ENCODE measurements at places on chromosomes 5 and 9.

DNA sequence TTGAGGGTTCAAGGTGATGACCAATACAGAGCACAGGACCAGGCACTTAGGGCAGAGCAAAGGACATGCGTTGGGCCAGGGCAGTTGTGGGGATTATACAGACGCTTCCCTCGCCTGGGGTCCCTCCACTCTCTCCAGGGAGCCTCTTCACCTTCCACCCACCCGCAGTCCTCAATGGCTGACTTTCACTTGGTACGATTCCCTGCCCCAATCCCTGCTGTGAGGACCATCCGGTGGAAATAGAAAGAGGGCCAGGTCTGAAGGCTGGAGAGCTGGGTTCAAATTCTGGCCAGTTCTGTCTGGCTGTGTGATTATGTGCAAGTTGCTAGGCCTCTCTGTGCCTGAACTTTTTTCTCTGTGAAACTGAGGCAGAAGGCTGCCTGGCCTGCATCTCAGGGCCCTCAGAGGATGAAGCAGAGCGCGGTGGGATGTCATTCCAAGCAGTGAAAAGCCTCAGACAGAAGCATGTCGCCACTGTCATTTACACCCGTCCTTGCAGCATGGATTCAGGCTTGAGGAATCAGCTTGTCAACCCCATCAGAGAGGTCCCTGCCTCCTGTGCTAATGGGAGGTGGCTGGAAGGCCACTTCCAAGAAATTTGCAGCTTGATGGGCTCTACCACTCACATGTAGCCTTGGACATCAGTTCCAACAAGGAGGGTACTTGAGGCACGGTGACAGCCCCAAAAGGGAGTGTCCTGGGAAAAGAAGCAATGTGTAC, 206.6 kb upstream of the IER5L start:
- no peak for DNase-seq

GRCh38 chr5:145743396-145744061, 91.6 kb downstream of the PRELID2 start:
- no peak for DNase-seq

- peak; percentile 8 for DNase-seq
Observed at GRCh38 chr5:61333321-61333953, 1.4 kb downstream of the ZSWIM6 start.

- DNase-seq = peak; percentile 69
Observed at GRCh38 chr9:126398403-126399058, 71.9 kb downstream of the MVB12B start.

- no peak for DNase-seq
Observed at GRCh38 chr5:98938464-98938863, 9.7 kb upstream of the CHD1 start.

- DNase-seq = no peak
Observed at GRCh38 chr9:93266521-93267001, 82.6 kb downstream of the WNK2 start.

DNA sequence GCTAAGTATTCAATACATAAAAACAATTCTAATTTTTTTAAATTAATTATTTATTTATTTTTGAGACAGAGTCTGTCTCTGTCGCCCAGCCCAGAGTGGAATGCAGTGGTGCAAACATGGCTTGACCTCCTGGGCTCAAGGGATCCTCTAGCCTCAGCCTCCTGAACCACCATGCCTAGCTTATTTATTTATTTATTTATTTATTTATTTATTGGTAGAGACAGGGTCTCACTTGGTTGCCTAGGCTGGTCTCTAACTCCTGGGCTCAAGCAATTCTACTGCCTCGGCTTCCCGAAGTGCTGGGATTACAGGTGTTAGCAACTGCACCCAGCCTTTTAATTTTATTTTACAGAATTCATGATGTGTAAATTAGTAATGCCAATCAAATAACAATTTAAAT, 33.7 kb upstream of the ZFYVE16 start:
- no peak for DNase-seq

DNA sequence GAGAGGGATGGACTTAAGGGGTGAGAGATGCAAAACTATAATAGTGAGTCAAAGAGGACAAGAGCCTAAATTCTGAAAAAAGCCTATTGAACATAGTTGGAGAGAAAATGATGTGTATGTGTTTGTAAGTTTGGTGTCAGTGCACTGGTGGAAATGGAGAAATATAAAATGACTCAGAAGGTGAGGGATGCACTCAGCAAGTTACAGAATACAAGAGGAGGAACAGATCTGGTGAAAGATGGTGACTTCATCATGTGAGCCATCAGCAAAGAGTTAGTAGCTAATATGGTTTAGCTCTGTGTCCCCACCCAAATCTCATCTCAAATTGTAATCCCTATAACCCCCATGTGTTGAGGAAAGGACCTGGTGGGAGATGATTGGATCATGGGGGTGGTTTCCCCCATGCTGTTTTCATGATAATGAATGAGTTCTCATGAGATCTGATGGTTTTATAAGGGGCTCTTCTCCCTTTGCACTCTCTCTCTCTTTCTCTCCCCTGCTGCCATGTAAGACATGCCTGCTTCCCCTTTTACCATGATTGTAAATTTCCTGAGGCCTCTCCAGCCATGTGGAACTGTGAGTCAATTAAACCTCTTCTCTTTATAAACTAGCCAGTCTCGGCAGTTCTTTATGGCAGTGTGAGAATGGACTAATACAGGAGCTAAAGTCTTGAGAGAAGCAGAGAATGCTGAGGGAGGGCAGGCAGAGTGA, 30.4 kb upstream of the FYB1 start:
- DNase-seq = no peak

DNA sequence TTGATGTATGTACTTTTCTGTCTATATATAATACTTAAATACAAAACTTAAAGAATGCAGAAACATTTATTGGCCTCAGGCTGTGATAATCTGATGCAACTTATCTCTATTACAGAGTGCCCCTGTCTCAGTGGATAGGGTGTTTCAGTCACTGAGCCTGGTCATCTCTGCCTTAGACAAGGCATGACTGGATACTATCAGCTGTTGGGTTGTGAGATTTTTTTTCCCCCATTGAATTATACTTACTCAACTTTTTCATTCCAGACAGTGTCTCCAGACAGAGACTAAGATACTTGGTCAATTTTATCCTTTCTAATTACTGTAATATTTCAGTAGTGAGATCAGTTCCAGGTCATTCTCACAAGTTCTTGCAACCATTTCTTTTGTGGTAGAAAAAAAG, 26.7 kb downstream of the XRCC4 start:
- no peak for DNase-seq

- no peak for DNase-seq
Observed at GRCh38 chr5:55917402-55918086, 66.4 kb downstream of the IL31RA start.

DNA sequence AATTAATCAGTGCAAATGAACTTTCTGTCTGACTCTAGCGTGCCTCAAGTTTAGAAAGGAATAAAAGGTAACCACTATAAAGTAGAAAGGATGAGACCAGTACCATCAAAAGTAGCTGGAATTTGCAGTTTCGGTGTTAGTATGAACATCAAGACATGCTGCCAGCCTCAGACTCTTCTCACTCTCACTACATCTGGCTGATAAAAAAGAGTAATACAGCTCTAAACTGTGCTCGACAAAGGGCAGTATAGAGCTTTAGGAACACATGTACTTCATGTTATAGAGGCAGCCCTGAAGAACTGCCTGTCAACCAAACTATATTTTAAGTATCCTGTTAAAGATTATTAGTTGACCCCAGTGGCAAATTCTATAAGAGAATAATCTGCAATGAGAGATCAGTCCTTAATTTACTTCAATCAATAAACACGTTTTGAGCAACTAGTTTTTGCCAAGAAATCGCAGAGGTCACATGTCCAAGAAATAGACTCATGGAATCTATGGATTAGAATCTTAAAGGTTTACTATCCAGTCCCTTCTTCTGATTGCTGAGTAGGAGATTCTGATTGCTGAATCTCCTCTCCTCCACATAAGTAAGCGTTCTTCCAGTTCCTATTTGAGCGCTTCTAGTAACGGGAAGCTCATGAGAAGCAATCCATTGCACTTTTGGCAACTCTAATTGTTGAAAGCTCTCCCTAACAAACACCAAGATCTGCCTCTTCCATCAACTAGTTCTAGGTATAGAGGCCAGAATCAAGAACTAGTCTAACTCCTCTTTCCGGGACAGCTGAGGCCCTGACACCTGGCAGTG, 941 bp downstream of the XPA start:
- no peak for DNase-seq

DNA sequence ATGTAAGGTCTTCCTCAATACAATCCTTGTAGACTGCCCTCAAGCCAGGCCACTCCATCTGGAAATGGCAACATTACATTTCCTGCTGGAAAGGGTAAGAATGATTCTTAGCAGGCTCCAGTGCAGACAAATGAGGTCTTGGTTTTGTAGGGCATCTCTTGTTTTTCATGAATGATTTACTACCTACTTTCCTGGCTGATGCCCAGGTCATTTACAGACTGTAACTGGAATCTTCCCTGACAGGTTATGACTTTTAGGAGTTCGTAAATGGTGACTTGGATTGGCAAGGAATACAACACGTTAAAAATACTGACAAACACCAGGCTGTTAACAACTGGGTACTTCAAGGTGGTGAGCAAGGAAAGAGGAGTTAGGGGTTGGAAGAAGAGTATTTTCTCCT, 510.5 kb upstream of the TNC start:
- no peak for DNase-seq

DNA sequence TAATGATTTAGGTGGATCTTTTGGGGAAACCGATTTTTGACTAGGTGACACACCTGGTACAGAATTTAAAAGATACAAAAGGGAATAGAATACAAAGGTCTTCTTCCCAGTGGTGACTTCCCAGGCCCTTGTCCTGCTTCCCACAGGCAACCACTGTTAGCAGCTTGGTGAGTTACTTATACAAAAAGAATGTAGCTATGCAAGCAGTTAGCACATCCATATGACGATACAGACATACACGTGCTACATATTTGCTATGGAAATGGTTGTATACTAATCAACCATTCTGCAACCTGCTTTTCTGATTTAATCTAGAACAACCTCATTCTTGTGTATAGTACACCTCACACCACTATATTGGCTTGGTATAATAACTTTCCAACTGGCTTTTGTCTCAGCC, 51.0 kb downstream of the OTULIN start:
- DNase-seq = no peak

DNA sequence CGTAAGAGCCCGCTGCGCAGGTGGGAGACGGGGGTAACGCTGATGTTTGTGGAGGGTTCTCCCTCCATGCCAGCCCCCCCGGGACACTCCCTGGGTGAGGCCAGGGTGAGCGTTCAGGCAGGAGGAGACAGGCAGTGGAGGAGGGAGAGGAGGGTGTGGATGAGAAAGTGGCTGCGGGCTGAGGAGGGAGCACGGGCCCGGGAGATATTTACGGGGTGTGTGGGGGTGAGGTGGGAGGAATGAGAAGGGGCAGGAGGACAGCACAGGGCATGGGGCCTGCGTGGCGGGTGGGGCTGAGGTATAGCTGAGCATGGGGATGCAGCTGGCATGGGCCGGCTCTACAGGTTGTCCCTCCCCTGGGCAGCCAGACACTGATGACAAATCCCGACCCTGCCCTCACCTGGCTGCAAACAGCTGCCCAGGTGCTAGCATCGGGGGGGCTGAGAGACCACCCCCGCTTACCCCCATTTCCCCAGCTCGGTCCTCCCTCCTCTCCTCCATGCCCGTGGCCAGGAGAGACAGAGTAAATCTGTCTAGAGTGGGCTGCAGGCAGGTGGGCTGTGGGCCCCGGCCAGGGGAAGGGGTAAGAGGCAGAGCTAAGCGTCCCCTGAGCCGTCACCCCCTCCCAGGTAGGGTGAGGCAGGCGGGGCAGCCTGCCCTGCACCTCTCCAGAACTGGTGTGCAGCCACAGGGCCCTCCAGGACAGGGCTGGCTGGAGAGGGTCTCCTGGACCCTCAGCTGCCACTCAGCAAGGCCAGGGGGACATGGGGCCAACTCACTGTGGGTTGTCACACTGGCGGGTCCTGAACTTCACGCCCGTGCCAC, 79.2 kb downstream of the ZNF354C start:
- no peak for DNase-seq

- DNase-seq = no peak
Observed at GRCh38 chr9:515665-516064, 301.0 kb downstream of the DOCK8 start.

DNA sequence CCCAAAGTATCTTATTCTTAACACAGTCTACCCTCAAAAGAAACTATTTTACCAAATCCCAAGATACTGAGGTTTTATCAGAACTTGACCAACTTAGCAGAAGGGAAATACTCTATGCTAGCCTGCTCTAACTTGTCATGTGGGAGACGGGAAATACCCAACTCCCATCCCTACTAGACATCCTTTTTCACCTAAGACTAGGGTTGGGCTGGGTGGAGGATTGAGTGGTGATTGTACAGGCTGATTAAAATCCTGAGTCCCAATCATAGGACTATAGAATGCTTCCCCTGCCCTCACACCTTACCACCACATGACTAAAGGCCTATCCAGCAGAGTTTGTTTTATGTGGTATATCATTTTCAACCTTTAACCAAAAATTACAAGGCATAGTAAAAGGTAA, 786.5 kb downstream of the TAF11L14 start:
- DNase-seq = no peak

DNA sequence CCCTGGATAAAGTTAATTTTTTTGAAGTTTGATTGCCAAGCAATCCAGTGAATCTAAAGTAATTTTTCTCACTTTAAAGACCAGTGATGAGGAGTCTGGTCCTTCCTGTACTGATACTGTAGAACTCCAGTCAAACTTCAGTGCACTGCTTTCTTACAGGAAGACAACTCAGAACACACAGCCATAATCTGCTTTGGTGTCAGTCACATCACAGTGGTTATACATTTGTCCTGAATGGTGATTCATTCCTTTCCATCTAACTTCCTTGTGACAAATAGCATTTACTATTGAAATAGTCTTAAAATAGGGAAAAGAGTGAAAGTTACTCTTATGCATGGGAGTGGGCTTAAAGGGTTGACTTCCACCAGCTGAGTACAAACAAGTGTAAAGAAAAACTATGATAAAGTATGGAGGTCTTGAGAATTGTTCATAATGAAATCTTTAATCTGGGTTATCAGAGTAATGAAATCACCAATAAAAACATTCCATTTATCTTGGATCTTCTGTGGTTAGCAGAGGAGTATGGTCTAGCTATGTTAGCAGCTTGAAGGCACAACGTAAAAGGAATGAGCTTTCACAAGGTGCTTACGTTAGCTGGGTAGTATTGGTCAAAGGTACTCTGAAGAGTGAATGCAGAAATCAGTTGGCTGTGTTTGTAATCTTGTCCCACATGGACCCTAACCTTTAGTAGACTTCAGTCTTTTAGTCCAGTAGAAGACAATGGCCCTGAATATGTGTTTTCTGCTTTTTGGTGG, 41.5 kb downstream of the DCP2 start:
- no peak for DNase-seq

DNA sequence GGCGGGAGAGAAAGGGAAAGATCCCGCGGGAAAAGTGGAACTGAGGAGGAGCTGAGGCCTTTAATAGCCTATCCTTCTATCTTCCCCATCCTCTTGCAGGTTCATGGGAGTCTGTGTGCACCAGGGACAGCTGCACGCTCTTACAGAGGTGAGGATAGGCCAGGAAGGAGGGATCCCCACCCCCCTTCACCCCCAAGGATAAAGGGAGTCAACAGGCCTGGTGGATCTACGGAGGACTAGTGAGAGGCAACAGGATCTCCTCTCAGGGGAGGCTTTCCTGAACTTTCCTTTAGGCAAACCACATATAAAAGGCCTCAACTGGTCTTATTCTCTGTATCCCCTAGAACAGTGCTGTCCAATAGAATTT, 1.1 kb downstream of the TESK1 start:
- DNase-seq = no peak
